ENCODE measurements at places on chromosomes 2 and 18. TPM values are rescaled to one million over a fixed set of nuclear protein-coding genes. Genes with fewer than 3 reads are reported as not detected.

SLC4A5 gene
- 11.5 TPM for total RNA-seq

SNTG2 gene
- total RNA-seq: 1.3 TPM

CHPF gene
- 7.7 TPM for total RNA-seq

TBR1 gene
- not detected for total RNA-seq

MRPS5 gene
- 70.6 TPM for total RNA-seq

MTERF4 gene
- total RNA-seq: 204 TPM

TLX2 gene
- total RNA-seq: 0.52 TPM

HRH4 gene
- total RNA-seq: 1.6 TPM

GAD1 gene
- total RNA-seq: not detected

IL18R1 gene
- total RNA-seq: 11.0 TPM

ANKRD53 gene
- 0.20 TPM for total RNA-seq
